ENCODE measurements at places on chromosomes 7 and 10. TPM values are rescaled to one million over a fixed set of nuclear protein-coding genes. Genes with fewer than 3 reads are reported as not detected.
A peak's percentile ranks its signal among the peaks of the same experiment; 100 is the strongest.

DNA sequence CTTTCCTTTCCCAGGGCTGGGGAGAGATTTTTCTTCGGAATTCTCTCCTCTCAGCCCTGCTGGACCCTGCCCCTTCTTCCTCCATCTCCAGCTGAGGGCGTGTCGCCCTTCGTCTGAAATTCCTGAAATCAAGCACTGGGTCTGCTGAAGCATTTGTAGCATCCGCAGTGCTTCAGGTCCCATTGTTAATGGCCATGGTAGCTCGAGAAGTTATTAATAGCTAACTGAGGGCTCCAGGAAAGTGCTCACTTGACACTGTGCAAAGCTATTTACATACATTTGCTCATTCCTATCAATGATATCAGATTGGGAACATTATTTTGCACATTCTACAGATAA lies 515 bp downstream of the FAM149B1 start:
- no peak for DNase-seq
- no peaks in the 10 kb centered on the region for H3K36me3 ChIP-seq
- H3K27ac ChIP-seq: peak overlapping the region; percentile 96
- peaks cover 16% of the 10 kb centered on the region for H3K4me1 ChIP-seq
- no peaks in the 10 kb centered on the region for H3K27me3 ChIP-seq

Gene SORCS1
- total RNA-seq: 2.2 TPM

DNA sequence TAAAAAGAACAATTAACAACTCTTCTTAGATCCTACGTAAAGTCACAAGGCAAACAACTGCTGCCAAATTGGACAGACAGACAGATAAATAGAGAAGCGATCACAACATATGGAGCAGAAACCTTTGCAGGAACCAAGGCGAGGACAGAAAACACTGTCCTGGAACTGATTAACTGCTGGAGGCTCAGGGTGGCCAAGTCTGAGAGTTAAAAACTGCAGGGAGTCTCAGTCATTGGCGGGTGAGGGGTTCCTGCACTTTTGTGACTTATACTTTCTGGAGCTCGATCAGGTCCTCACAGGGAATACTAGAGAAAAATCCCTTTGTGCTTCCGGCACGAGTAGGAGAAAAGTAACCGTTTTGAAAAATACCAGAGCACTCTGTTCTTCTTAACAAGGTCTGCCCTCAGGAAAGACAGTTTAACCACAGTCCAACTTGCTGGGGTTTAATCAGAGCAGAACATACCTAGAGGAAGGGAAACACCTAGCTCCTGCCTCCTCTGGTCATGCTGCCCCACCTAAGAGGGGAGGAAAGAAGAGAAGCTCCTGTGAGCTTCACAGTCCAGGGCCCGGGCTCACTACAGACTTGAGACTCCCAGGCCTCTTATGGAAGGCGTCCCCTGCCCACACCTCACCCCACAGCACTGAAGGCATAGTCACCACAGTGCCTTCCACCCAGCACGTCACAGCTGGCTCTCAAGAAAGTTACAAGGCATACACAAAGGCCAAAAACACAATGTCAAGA lies 74.9 kb downstream of the LARP4B start:
- H3K4me1 ChIP-seq: no peaks in the 10 kb centered on the region
- H3K27ac ChIP-seq: no peak overlapping the region
- no peaks in the 10 kb centered on the region for H3K27me3 ChIP-seq
- DNase-seq: no peak
- no peak overlapping the region for H3K4me3 ChIP-seq
- peaks cover 23% of the 10 kb centered on the region for H3K36me3 ChIP-seq

Gene ZNF92
- 19.5 TPM for total RNA-seq

- no peak for DNase-seq
- H3K4me1 ChIP-seq: no peaks in the 10 kb centered on the region
- H3K27me3 ChIP-seq: no peaks in the 10 kb centered on the region
- no peaks in the 10 kb centered on the region for H3K36me3 ChIP-seq
These were observed 113.9 kb downstream of the ARHGAP22 start for GRCh38 chr10:48490946-48491345.

Gene MYO1G
- 4.6 TPM for total RNA-seq

Gene BMPR1A
- 31.4 TPM for total RNA-seq

Gene CRHR2
- not detected for total RNA-seq

GRCh38 chr10:12471135-12471534 lies 121.8 kb downstream of the CAMK1D start:
- H3K27ac ChIP-seq: peak overlapping the region; percentile 49
- H3K36me3 ChIP-seq: no peaks in the 10 kb centered on the region

- no peaks in the 10 kb centered on the region for H3K27me3 ChIP-seq
- no peaks in the 10 kb centered on the region for H3K36me3 ChIP-seq
- no peak overlapping the region for H3K4me3 ChIP-seq
- no peak overlapping the region for H3K27ac ChIP-seq
- no peaks in the 10 kb centered on the region for H3K4me1 ChIP-seq
- no peak for DNase-seq
These were observed 48.6 kb downstream of the CAMK1D start for GRCh38 chr10:12397941-12398340.

DNA sequence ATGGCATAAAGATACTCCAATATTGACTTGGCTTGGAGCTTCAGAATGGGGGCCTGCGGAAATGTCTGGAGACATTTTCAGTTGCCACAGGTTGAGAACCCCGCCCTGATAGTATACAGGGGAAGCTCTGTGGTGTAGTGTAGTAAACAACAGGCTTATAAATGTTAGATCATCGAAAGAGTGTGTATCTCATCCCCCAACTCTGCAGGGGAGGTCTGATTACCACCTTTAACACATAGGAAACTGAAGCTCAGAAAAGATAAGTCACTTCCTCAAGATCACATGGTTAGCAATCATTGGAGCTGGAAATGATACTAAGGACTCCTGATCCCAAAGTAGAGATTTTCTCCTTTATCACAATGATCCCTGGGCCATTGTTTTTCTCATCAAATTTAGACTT lies 144.5 kb upstream of the BMPER start:
- no peaks in the 10 kb centered on the region for H3K27me3 ChIP-seq
- H3K4me1 ChIP-seq: peaks cover 6% of the 10 kb centered on the region
- no peak for DNase-seq
